ENCODE measurements at places on chromosomes 6 and 20.

- DNase-seq, result no peak
These were observed 326.4 kb upstream of the MARCKS start for GRCh38 chr6:113530769-113531168.

- DNase-seq, result no peak
These were observed 1.5 kb downstream of the NRM start for GRCh38 chr6:30689022-30689865.

DNA sequence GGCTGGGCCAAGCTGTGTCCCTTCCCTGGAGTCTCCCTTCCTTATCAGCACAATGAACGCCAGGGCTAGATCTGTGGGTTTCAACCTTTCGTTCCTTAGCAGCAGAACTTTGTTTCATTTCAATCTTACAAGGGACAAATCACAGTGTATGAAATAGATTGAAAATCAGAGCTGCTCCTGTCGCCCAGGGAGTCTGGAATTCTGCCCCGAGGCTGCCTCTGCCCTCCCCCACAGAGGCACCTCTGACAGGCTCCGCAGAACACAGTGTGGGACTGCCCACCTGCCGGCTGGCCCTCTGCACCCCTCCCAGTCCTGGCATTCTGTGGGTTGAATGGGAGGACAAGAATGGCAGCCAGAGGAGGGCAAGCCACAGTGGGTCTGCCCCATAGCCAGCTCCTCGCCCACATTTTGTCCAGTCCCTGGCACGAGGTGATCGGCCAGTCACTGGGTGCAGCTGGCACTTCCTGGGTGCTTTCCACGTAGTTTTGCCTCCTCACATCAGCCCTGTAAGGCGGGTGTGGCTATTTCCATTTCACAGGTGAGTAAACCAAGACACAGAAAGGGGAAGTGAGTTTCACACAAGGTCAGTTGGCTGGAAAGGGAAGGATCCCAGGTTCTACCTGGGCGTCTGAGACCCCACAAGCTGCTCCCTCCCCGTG is 26.1 kb downstream of the MANBAL start:
- DNase-seq, result no peak

DNA sequence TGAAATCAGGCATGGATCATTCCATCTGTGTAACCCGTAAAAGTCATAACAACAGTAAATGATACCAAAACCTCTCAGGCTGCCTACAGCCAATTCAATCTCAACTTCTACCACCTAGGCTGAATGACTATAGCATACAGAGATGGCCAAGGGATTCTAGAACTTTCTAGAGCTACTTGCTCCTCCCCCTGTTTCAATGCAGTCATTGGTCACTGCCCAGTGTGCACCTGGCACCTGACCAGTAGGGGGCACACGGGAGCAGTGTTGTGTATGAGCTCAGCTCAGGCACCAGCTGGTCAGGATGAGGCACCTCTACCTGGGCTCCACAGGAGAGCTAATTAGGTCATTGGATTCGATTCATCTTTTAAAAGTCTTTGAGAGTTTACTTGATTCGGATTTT is 86.2 kb downstream of the PLEKHG1 start:
- DNase-seq, result no peak

DNA sequence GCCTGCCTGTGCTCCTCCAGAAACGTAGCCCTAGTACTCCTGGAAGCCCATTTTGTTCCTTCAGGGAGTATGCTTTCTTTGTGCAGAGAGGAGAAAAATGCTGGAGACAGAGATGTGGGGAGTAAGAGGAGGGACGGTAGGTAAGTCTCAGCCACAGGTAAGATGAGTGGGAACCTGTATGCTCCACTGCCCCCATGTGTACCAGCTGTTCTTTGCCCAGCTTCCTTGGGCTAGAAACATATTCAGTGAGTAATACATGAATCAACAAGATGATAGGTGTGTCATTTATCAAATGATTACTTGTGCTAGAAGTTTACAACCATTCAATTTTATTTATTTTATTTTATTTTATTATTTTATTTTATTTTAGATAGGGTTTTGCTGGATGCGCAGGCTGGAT is 13.6 kb upstream of the CEP85L start:
- DNase-seq, result no peak

- no peak for DNase-seq
These were observed 237.7 kb upstream of the RAB32 start for GRCh38 chr6:146305951-146306350.

DNA sequence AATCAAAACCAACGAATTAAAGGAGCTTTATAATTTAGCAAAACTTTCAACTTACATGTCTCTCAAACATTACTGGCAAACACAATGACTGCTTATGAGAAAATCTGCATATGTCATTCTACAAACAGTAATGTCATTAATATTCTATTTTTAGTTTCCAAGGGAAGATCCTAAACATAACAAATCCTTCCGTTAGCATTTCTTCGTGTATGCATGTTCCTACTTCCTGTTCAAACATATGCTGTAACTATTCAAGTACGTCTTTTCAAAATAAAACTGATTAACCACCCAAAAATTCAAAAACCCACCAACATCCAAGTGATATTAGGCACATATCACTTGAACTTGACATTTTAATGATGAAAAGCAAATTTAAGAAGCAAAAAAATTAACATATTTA is 131.3 kb downstream of the HACE1 start:
- DNase-seq, result no peak

DNA sequence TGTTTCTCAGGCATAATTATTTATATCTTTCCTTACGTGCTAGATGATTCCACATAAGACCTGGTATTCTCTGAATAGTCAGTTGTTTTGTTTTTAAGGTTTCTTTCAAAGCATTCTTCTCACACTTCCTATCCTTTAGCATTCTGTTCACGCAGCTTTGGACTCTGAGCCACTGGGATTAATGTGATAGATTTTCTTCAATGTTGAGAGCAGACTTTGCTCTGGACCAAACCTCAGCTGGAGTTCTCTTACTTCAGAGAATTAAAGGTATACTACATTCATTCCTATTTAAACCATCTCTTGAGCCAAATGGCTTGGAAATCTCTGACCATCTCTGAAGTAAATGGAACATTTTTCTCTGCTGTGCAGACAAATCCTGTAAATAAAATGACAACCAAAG is 70.7 kb upstream of the TRAF3IP2 start:
- no peak for DNase-seq

All from BJ (cell line).